ENCODE measurements at places on chromosomes 3 and 15.
A peak's percentile ranks its signal among the peaks of the same experiment; 100 is the strongest.

DNA sequence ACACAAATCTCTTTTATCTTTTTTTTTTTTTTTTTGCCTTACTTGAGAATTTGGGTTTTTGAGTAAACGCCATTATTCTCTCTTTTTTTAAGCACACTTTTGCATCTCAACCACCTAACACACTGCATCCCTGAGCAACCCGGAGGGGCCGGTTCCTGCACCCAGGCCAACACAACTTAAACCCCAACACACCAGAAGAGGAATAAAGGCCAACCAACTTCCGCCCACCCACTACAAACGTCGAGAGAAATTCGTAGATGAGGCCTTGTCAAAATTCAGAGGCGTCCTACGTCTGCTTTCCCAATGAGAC lies 389 bp upstream of the CCNB2 start:
- no peak for DNase-seq

- DNase-seq = no peak
These were observed 35.2 kb downstream of the NCEH1 start for GRCh38 chr3:172675441-172676193.

DNA sequence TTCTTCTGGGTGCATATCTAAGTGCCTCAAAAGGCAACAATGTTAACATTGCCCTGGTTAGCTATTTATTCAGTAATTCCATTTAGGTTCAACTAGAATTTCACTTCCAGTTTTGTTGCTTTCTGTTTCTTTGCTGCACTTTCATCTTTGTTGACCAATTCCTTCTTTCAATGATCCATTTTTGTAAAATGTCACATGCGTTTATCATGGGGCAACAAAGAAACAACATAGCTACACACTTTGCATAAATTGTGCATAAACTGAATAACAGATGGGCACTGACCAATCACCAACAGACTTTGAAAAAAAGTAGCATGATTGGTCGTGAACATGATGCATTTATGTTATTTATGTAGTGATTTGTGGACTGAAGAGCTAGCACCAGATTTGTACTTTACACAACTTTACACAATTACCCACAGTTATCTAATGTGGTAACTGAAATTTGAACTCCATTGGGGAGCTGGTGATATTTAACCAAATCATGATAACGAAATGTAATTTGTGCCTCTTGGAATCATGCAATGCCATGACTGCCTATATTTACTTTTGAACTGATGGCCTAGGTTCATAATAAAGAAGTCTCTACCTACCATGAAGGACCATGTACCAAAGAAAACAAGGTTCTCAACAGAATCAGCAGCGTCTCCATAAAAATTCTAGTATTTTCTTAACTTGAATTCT lies 7.1 kb upstream of the CPOX start:
- DNase-seq = no peak

- no peak for DNase-seq
These were observed 66.6 kb downstream of the TM4SF4 start for GRCh38 chr3:149541091-149541491.

GRCh38 chr3:102225005-102225404 lies 209.8 kb upstream of the ZPLD1 start:
- no peak for DNase-seq

DNA sequence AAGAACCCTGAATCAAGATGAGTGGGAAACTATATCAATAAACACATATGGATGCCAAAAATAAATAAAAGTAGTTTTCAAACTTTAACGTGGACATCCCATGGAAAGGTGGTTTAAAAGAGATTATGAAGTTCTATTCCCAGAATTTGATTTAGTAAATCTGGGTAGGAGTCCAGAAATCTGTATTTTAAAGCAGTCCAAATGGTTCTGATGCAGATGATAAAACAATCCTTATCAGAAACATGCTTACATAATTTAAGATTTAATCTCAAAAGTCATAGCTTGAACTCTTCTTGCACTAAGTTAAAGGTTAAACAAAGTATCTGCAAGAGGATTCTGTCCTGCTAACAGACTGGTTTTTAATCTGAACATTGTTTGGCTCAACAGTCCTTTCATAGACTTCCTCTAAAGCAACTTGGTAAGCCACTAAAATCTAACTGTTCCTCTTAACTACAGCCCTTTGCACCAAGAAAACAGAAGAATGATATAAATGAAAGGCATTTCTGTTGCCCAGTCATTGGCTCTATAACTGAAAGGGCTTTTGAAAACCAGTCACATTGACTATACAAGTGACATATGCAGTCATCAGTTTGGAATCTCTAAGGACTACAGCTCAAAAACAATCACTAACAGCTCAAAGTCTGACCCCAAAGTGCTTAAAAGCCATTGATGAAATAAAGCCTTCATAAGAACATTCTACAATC lies 23.4 kb upstream of the MAP4 start:
- DNase-seq = no peak

DNA sequence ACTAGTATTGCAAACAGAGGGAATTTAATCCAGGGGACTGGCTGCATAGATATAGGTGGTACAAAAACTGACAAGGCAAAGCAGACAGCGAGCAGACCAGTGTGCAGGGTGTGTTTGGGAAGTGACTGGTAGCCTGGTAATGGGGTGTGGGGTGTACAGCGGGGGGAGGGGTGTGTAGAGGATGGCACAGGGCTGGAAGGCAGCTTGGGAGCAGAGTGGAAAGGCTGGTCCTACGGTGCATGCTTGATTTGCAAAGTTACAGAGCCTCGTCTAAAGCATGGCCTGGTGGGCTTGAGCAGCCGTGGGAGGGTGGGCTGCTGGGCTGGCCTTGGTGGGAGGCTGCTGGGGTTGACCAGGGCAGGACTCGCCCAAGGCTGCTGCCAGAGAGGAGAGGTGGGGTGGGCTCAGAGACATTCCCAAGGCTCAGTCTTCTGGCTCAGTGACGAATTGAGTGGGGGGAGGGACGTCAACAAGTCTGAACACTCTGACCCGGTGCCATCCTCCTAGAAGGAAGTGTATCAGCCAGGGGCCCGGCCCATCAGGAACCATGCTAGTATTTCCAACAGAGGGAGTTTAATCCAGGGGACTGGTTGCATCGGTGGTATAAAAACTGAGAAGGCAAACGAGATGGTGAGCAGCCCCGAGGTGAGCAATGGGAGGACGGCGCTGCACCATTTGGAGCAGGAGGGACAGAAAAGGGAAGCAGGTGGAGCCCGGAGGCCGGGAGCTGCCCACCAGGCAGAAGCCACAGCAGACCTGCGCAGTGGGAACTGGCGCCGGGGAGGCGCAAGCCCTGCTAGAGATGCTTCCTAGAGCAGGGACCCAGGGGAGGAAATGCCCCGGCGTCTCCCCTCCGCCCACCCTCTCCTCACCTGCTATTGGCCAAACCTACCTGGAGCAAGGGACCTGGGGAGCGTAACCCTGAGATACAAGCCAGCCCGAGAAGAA lies 29.2 kb downstream of the CPN2 start:
- no peak for DNase-seq

DNA sequence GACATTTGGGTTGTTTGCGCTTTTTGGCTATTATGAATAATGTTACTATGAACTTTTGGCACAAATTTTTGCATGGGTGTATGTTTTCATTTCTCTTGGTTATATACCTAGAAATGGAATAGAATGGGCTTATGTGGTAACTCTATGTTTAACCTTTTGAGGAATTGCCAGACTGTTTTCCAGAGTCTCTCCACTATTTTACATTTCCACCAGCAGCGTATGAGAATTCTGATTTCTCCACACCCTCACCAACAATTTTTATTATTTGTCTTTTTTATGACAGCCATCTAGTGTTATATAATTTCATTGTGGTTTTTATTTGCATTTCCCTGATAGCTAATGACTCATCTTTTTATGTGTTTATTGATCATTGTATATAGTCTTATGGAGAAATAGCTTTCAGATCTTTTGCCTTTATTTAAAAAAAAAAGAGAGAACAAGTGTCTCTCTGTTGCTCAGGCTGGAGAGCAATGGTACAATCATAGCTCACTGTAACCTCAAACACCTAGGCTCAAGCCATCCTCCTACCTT lies 247.2 kb downstream of the OPA1 start:
- no peak for DNase-seq

- no peak for DNase-seq
These were observed 42.0 kb upstream of the CGNL1 start for GRCh38 chr15:57334257-57334656.

GRCh38 chr15:65328506-65329287 lies 24.2 kb downstream of the RNU5B-1 start:
- DNase-seq = no peak

- no peak for DNase-seq
These were observed 242.8 kb upstream of the ICE2 start for GRCh38 chr15:60721707-60722106.

DNA sequence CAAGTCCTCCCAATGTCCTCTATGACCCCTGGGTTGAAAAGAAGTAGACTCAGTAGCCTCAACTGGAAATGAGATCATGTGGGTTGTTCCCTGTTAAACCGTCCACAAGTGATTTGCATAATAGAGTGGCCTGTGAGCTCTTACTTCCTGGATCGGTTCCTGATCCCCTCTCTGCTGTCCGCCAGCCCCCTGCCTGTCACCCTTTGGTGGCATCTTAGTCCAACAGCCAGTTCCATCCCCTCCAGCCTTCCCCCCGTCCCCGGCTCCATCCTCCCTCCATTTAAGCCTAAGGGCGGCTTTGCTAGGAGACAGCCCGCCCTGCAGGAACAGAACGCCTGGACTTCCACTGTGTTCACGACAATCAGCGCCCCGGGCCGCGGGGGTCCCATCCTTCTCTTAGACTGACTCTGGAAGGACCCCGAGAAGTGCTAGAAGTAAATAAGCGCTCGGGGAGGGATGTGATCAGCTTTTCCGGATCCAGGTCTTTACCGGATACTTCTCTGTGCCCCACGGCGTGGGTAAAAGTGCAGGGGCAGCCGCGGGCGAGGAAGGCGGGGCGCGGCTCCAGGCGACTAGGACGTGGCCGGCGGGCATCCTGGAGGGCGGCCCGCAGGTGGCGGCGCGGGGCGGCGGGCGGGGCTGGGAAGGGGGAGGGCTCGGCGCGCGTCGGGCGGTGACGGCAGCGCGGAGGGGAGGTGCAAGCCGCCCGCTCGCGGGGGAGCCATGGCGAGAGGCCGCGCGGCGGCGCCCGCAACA lies 51.2 kb upstream of the ULK4 start:
- DNase-seq = peak; percentile 55

GRCh38 chr3:149247929-149248691 lies 26.5 kb upstream of the CP start:
- no peak for DNase-seq

- DNase-seq = no peak
These were observed 6.6 kb downstream of the ACKR2 start for GRCh38 chr3:42815826-42816225.

- no peak for DNase-seq
These were observed 74.3 kb upstream of the TSEN2 start for GRCh38 chr3:12409684-12410596.

DNA sequence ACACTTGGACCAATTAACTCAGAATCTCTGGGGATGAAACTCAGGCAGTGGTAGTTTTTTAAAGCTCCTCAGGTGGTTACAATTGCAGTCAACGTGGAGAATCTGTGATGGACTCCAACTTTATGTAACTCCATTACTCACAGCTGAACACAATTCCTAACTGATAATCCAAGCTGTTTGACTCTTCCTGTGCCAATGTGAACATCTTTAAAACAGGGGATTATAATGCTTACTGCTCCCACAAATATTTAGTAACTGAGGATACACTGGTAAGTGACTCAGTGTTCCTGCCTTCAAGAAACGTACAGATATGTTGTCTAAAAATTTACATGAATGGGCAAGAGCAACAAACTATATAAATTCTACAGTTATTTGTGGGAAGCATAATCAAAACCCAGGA lies 85.6 kb downstream of the OSBPL10 start:
- DNase-seq = no peak

GRCh38 chr3:111915905-111916304 lies 56.8 kb downstream of the PHLDB2 start:
- DNase-seq = no peak
